ENCODE measurements at places on chromosomes 5 and 9.

DNA sequence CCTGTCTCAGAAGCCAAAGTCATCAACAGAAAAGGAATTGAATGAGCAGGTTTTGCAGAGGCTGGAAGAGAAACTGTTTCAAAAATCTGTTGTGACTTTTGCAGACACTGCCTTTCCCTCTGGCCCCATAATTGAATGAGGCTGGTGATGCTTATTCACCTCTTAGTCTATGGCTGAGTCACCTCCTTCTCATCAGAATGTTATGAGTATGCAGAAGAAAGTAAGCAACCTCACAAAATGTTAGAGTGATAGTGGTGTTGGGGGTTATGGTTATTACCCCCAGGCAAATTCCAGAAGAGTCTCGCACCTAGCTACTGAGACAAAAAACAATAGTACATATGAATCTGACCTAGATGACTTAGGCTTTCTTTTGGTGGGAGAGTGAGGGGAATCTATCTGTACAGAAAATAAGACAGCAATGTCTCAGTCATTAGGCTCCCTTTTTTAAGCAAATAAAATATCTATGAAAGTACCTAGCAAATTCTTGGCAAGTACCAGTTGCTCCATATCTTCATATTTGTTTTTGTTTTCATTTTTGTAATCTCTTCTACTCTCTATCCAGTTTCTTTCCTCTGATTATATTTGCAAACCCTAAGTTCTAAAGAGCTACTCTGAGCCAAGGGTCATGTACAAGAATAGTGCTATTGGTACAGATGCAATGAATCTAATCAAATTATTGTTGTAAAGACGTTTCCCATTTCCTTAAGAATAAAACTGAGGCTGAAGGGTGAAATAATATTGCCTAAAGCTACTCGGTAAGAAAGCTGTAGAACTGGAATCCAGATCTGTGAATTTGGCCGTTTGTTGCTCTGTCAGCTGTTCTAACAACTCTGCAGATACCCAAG, 498.1 kb upstream of the TNC start:
- no peak for DNase-seq

- DNase-seq: no peak
Observed at GRCh38 chr5:113059232-113060040, 82.8 kb downstream of the DCP2 start.

DNA sequence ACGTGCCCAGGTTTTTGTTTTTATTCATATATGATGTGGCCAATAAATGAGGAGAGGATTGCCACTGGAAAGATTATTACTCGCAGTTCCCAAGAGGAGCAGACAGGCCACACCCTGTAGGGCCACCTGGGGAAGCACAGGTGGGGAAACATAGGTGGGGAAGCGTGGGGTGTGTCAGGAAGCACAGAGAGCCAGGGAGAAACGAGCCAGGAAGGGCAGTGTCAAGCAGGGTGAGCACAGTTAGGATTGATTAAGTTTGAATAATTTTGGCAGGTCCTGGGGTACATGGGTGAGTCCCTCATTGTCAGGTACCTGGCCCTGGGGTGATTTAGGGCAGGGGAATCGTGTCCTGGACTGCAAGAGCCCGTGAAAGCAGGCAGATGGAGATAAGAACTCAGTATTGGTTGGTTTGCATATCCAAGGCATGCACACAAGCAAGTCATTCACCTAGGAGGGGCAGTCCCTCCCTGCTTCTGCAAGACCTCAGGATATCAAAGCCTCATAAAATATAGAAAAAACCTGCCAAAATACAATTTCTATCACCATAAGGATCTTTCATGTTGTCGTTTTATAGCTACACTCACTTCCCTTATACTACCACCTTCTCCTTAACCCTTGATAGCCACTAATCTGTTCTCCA, 22.4 kb downstream of the MVB12B start:
- no peak for DNase-seq

DNA sequence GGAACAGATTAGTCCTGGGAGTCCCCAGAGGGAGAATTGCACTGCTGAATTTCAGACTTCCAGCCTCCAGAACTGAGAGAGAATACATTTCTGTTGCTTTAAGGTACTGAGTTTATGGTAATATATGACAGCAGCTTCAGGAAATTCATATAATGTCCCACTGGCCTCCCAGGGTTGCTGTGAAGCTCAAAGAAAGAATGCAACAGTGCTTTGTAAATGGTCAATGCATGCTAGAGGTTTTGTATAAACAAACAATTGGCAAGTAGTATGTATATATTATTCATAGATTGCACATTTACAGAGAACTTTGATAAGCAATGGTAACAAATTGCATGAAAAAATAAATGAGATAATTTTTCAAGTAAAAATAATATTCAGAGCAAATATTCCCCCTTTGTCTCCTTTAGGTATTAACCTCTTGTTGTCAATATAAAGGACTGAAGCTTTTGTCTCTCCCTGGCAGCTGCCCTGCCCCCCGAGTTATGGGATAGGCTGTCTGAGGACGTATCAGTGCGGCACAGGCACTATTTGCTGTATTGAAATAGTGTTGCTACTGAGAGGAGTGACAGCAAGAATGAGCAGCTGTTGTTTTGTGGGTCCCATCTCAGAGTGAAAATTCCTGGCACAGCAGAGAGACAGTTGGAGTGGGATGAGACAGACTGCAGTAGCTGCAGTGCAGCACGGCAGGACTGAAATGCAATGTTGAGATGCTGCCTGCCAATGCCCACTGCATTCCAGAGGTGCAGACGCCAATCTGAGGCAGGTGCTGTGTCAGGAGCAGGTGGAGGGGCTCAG, 194.2 kb upstream of the GLRA1 start:
- DNase-seq: no peak

GRCh38 chr5:112004867-112005622, 248.1 kb upstream of the NREP start:
- DNase-seq: no peak

DNA sequence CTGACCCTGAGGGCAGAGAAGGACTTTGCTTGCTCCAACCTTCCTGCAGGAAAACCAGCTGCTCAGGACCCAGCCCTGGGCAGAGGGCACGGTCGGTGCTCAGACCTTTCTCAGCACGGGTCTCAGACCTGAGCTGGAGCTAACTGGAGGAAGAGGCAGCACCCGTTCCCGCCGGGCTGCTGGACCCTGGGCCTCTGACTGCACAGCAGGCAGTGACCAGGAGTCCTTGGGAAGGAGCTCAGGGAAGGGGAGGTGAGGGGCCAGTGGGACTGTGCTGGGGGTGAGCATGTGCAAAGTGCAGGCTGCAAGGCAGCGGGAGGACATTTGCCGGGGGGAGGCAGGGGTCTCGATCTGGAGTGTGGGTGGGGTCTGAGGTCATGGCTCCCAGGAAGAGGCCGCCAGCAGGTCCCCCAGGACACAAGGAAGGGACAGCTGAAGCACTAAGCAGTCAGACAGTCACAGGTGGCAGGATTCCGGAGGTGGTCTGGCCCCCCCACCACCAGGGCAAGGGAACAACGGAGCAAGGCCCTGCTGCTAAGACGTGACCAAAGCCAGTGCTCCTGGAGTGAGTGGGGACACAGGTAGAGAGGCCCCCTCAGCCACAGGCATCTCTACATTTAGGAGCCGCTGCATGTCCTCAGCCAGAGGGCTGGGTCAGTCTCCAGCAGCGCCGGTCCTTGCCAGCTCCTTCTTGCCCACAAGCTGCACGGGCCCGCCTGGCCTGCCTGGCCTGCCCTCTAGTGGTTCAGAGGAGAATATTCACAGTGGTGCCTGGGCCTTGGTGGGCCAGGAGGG, 4.8 kb upstream of the DPM2 start:
- no peak for DNase-seq

DNA sequence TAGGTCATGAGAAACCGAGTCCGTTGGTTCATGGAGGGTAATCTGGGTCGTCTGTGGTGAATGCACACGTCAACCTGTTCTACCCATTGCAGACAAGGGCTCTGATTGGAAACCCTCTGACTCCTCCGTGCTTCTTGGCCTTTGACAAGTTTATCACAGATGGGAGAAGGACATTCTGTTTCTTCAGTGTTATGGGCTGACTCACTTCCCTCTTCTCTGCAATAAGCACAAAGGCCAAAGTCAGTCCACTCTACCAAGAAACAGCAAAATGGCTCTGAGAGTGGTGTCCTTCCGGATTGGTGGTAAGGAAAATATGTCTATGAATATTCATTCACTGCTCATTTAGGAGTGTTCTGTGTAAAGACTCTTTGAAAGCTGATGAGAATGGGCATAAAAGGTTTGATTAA, 89.3 kb downstream of the FEM1C start:
- DNase-seq: no peak

Data from SIG-M5 (cell line).